Stimulated activated CD8-positive, alpha-beta memory T cell treated with anti-CD3 and anti-CD28 coated beads, Interleukin-15, amount 100 ng/mL, for 4 hours (primary cell): ENCODE measurements at places on chromosomes 11 and 22.

GRCh38 chr22:39666926-39667325, 96.4 kb downstream of the CACNA1I start:
- no peak for DNase-seq

GRCh38 chr11:101019870-101020269, 109.7 kb downstream of the PGR start:
- no peak for DNase-seq

GRCh38 chr11:6992026-6992425, 28.1 kb downstream of the ZNF214 start:
- DNase-seq: no peak

DNA sequence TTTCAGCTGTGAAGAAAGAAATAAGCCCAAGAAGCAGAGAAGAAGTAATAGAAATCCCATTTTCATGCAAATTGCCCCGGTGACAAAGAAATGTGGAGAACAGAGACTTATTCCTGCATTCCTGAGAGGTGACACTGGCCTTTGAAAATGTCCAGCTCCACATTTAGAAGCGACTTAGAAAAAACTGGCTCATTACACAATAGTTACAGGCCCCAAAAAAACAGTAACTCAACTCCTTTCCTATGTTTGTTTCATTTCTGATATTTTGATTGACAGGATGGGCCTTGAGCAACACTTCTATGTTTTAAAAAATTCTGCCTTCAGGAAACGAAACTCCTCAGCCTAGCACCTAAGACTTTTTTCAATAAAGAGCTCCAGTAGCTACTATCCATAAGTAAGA, 726.9 kb upstream of the TENM4 start:
- DNase-seq: no peak

DNA sequence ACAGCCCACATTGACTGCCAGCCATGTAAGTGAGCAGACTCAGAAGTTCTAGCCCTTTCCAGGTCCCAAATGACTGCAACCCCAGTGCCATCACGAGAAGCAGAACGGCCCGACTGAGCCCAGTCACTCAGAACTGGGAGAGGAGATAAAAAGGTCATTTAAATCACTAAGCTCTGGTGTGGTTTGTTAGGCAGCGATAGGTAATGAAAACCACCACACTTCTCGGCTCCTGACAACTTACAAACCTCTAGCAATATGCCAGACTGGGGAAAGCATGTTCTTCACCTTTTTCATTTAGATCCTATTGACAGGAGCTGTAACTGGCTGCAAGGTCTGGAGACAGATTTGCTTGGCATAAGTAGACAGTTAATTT, 6.7 kb downstream of the SLC15A3 start:
- no peak for DNase-seq

GRCh38 chr11:4611986-4612385, 4.0 kb upstream of the TRIM68 start:
- DNase-seq: no peak

DNA sequence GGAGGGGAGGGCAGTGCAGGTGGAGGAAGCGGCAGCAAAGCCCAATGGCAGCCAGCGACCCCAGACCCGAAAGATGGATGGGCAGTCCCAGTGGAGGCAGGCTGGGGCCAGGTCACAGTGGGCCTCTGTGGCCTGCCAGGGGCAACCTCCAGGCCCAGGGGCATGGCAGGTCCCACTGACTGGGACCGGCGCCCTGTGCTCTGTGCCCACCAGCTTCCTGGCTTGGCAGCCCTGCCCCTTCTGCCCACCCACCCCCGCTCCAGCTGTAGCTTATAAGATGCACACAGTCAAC, 4.3 kb upstream of the KCNK7 start:
- DNase-seq: no peak

DNA sequence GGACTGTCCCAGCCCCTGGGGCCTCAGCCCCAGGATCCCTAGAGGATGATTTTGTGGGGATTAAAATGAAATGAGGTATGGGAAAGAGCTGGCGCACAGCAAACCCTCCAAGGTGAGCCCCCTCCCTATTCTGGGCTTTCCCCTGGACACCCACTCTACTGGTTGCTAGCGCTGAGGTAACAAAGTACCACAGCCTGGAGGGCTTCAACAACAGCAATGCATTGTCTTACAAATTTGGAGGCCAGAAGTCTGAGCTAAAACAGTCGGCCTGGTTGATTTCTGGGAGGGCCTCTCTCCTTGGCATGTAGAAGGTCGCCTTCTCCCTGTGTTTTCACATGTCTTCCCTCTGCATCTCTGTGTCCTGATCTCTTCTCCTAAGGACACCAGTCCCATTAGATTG, 913.6 kb downstream of the NTM start:
- no peak for DNase-seq

GRCh38 chr22:35231585-35232084, 25.7 kb upstream of the HMGXB4 start:
- peak; percentile 23 for DNase-seq
